ENCODE measurements at places on chromosomes 11 and 22.

- DNase-seq: no peak
Observed at GRCh38 chr11:68050371-68050841, 11.6 kb downstream of the TCIRG1 start.

- DNase-seq: no peak
Observed at GRCh38 chr11:133895061-133895479, 49.8 kb upstream of the SPATA19 start.

DNA sequence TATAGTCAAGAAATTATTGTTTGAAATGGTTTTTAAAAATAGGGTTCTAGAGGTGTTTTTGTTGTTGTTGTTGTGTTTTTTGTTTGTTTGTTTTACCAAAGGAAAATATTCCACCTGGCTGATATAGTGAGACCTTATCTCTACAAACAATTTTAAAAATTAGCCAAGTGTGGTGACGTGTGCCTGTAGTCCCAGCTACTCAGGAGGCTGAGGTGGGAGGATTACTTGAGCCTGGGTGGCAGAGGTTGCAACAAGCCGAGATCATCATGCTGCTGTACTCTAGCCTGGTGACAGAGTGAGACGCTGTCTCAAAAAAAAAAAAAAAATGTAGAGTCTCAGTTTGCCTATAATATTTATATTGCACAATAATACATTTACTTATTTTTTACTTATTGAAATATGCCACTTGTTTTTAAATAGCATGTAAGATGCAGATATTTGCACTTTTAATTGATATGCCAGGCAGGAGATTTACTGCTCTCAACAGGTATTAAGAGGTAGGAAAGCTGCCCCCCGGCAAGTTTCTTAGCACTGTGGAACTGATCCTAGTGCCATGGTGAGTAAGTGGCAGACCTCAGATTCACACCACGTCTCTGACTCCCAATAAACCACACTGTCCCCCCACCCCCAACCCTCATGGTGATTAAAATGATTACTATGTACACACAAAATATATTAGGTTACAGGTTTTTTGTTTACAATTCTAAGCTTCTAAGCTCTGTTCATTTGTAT lies 157.4 kb downstream of the TEAD1 start:
- DNase-seq: no peak

DNA sequence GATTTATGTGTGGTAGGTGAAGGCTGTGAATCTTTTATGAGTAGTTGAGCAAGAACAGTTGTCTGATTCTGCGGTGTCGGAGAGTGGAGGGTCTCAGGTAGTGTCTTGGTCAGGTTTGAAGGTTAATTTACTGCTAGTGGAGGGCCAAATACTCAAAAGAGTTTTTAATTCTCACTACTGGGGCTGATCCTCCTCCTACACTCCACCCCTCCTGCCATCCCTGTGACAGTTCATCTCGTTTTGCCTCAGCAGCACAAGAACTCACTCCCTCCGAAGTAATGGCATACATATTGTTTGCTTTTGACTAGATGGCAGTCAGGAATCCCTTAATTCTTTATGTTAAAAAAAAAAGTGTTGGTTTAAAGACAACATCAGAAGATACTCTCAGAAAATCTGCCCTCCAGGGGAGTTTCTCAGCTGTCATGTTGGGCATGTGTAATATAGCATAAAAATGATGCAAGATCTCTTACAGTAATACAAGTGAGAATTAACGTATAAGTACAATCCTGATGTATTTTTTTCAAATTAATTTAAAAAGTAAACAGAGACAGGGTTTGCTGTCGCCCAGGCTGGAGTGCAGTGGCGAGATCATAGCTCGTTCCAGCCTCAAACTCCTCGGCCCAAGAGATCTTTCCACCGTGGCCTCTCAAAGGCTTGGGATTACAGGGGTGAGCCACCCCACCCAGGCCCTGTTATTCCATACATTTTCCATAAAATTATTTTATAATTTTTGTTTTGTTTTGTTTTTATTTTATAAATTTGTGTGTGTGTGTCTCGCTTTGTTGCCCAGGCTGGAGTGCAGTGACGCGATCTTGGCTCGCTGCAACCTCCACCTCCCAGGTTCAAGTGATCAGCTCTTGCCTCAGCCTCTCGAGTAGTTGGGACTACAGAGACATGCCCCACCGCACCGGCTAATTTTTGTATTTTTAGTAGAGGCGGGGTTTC lies 1.3 kb downstream of the FAR1 start:
- DNase-seq: no peak

All from substantia nigra (tissue), 51 donors.